ENCODE measurements at places on chromosomes 11 and 22.

GRCh38 chr11:3929232-3929631 is 73.8 kb downstream of the STIM1 start:
- no peak for DNase-seq

DNA sequence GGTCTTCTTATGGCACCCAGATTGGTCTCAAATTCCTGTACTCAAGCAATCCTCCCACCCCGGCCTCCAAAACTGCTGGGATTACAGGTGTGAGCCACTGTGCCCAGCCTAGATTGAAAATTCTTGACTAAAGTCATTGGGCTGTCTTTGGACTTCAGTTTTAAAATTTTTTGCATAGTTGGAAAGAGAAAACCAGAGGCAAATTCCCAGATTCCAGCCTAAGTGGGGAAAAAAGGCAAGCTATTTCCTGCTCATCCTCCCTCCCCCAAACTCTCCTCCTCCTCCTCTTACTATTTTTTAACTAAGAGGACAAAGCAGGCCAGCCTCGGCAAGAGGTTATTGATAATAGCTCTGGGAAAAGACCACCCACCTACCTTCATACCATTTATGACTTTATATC is 78.6 kb upstream of the CLMP start:
- DNase-seq = no peak

DNA sequence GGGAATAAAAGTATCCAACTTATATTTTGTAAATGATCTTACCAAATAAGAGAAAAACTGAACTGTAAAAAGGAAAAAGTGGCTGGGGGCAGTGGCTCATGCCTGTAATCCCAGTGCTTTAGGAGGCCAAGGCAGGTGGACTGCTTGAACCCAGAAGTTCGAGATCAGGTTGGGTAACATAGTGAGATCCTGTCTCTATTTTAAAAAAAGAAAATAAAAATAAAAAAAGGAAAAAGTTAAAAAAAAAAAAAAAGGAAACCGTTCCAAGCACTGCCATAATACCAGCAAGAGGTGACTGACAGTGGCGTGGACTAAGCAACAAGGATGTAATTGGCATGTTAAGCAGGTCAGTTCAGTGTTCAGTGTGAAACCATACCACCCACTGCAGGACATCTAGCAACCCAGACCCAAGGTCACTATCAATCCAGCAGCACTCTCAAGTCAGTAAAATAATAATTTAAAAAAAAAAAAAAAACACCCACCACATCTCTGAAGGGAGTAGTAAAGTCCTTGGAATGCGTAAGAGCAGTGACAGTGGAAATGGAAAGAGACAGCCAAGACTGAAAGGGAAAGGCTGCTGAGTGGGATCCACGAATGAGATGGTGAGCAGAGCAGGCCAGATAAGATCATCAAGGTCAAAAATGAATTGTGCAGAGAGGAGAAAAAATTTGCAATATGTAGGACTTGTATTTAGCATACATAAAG is 43.6 kb downstream of the MAPK1 start:
- DNase-seq = no peak

DNA sequence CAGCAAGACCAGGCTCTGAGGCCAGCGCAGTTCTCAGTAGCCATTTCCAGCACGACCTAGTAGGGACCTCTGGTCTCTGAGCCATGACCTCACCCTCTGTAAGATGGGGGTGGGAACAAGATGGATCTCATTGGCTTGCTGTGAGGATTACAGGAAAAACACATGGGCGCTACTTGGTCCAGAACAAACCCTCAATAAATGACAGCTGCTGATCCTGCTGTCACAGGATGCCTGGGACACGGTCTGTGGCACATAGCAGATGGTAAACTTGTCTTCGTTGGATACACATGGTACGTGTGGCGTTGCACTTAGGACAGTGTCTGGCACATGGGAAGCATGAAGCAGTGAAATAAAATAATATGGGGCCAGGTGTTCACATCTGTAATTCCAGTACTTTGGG is 4.5 kb upstream of the KCTD17 start:
- no peak for DNase-seq

DNA sequence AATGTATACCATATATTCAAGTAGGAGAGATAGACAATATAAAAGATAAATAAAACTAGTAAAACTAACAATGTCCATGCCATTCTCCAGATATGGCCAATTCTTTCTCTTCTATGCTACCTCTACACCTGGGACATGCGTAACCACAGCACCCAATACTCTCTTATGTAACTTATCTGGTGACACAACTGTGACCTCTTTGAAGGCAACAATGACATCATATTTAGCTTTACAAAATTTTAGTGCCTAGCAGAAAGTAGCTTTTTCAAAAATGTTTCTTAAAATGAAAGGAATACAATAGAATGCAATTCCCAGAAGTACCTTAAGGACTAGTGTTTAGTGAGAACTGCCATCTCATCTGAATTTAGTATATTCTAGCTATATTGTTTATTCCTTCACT is 36.8 kb downstream of the CDON start:
- DNase-seq = no peak

- no peak for DNase-seq
These were observed 78.3 kb upstream of the LMO1 start for GRCh38 chr11:8341996-8342395.

- no peak for DNase-seq
These were observed 296.7 kb upstream of the ANO5 start for GRCh38 chr11:21896216-21896615.

GRCh38 chr11:127859941-127860354 is 727.4 kb downstream of the ETS1 start:
- DNase-seq = no peak

- no peak for DNase-seq
These were observed 114.5 kb upstream of the TTC12 start for GRCh38 chr11:113199866-113200265.

DNA sequence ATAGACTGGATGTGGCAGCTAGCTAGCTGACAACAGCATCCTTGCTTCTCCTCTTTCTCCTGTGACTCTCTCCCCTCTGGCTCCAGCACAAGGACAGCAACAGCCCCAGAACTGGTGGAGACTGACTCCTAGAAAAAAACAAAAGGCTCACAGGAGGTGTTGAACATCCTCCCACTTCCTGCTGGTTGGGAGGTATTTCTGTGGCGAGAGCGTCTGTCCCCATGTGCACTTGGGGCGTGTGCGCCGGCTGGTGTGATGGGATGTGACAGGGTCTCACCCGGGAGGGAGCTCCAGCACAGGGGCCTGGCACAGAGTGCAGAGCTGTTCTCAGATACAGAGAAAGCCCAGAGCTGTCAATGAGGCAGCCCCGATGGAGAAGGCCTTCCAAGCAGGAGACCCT is 107.2 kb upstream of the E2F8 start:
- DNase-seq = no peak

DNA sequence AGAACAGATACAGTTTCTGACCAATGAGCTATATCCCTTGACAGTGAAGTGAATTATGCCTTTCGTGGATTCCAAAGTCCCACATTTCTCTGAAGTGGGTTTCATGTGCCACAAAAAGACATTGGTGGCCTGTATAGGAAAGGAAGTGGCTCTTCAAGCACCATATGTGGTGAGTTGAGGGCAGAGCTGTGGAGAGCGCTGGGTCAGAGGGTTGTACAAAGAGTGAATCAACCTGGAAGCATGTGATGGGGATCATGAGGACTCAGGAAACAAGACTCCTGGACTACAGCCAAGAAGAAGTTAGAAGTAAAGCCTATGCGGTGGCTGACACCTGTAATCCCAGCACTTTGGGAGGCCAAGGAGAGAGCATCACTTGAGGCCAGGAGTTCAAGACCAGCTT is 579 bp upstream of the SLC5A4 start:
- no peak for DNase-seq

- DNase-seq = no peak
These were observed 907.1 kb downstream of the DLG2 start for GRCh38 chr11:84719935-84720577.

DNA sequence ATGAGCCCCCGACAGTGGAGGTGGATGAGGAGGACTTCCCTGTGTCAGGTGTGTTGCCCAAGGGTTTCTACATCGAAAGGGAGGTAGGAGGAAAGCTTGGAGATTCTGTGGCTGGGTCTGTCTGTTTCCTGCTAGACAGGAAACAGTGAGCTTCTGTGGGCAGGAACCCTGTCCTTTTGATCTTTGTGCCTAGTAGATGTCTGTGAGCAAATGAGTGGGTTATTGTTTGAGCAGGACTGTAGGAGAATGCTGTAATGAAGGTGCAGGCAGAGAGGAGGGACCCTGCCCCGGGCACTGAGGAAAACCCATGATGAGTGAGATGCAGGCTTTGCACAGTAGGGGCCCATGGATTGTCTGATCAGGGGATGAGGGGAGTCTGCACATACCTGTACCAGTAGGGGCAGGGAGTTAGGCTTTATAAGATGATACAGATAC is 14.0 kb downstream of the USP35 start:
- DNase-seq = peak; percentile 50

GRCh38 chr11:46382646-46383403 is 1.4 kb downstream of the MDK start:
- DNase-seq = no peak

- no peak for DNase-seq
These were observed 425 bp upstream of the KDELR3 start for GRCh38 chr22:38467438-38467903.

DNA sequence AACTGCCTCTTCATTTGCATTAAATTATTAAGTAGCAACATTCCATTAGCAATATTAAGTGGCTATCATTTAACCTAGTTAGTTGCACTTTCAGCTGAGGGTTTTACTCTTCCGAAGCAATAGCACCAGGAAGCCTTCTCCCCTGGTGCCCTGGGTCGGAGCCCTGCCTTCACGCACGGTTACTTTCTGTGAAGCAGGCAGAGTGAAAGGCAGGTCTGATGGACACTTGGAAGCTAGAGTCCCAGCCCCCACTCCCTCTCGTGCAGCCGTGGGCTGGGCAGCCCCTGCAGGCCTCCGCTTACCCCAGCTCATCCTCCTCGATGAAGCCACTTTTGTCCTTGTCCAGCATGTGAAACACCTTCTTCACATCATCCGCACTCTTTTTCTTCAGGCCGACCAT is 2.0 kb downstream of the PVALB start:
- no peak for DNase-seq

- no peak for DNase-seq
These were observed 137.8 kb downstream of the CEP164 start for GRCh38 chr11:117465236-117465997.

DNA sequence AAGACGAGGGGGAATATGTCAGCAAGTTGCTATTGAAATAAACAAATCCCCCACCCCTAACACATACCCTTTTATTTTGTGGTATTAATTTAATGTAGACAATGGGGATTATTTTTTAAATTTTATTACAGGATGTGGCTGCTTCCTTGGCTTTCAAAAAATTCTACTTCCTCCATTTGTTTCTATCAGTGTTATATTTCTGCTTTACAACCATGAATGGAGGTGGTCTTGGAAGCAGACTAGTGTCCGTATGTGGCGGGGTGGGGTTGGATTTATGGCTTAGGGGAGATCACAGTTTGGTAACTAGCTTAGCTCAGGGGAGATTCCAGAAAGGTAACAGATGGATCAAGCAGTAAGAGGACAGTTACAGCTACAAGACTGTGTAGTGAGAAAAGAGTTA is 39.3 kb upstream of the PICALM start:
- DNase-seq = no peak

DNA sequence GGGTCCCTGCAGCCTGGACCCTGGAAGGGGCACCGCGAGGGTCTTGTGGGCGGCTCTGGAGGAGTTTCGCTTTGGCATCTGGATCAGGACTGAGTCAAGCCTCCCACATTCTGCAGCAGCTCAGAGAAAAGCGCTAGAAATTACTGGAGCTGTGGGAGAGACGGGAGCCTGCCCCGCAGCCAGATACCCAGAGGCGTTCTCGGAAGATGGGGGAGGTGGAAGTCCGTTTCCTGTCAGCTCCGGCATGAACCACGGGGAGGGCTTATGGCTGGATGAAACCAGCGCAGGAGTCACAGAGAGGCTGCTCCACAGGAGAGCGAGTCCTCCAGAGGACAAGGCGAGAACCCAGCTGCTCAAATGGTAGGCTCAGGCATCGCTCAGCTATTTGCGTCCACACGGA is 379.3 kb downstream of the OPCML start:
- no peak for DNase-seq

DNA sequence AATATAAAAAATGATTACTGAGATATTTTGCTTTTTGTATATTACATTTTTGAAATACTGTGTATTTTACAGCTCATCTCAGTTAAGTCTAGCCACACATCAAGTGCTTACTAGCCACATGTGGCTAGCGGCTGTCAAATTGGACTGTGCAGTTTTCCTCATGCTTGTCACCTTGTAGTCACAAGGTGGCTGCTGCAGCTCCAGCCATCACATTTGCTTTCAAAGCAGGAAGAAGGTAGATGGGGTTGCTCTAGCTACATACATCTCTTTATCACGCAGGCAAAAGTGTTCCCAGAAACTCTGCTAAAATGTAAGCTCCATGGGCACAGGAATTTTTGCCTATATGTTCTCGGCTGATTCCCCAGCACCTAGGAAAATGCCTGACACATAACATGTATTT is 61.5 kb downstream of the MICAL2 start:
- no peak for DNase-seq

DNA sequence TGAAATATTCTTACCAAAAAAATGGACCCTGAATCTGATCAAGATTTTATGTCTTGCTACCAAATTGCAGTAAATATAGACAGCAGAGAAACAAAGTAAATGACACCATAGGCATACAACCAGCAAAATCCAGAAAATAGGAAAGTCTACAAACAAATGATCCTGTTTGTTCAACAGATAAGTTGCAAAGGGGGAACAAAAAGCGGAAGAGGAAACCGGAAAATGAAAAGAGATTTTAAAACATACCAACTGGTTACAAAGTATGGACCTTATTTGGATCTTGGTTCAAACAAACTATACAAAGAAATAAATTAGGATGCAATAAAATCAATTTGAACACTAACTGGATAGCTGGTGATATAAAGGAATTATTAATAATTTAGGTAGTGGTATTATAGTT is 92.0 kb downstream of the TMPRSS5 start:
- DNase-seq = no peak

- DNase-seq = no peak
These were observed 359.1 kb downstream of the LUZP2 start for GRCh38 chr11:24855951-24856350.

DNA sequence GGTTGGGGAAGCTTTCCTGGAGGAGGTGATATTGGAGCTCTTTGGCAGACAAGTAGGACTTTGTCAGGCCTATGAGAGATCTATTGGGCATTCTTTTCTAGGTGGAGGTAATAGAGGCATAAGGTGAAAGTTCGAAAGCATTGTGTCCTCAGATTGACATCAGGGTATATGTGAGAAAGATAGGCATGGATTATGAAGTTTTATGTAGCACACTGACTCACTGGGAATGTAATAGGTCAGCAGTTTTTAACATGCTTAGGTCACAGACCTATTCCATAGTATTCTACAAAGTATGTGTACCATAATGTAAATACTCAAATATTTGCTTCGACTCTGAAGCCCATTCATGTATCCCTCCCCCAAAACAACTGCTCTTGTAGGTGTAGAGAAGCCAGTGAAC is 11.8 kb downstream of the HIKESHI start:
- DNase-seq = no peak

Data from activated CD4-positive, alpha-beta T cell treated with anti-CD3 and anti-CD28 coated beads, Interleukin-2, amount 50 U/mL, for 4 hours (primary cell).